BE2C (cell line): ENCODE measurements at places on chromosomes 11 and 22.

- no peak for DNase-seq
Observed at GRCh38 chr22:36383110-36383581, 4.6 kb downstream of the MYH9 start.

- DNase-seq: no peak
Observed at GRCh38 chr11:134785660-134786284, 373.7 kb upstream of the B3GAT1 start.

DNA sequence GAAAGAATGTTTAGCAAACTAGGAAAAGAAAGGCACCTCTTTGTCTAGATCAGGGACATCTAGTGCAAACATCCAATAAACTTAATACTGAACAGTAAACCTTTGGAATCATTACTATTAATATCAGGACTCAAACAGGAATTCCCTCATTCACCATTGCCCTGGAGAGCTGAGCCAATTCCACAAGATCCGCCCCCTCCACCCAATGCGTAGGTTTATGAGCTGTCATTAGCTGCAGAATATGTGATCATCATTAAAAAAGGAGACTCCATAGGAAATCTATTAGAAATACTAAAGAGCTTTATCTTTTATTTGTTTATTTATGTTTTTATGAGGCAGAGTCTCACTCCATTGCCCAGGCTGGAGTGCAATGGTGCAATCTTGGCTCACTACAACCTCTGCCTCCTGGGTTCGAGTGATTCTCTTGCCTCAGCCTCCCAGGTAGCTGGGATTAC is 5.5 kb downstream of the IL17REL start:
- DNase-seq: no peak

DNA sequence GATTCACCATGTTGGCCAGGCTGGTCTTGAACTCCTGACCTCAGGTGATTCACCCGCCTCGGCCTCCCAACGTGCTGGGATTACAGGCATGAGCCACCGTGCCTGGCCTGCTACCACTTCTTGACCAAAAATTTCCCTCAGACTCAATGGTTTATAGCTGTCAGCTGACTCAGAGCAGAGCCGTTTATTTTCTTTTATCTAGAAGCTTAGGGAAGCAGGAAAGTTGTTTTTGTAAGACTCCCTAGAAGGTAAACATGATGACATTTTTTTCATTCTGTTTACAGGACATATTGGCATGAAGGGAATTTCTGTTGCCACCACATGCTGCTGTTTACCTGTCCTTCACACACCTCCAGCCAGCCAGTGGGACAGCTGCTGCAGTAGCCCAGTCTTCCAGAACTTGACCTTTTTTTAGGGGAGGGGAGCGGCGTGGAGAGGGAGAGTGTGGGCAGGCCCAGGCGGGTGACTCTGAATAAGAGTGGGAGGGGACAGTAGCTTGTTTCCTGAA is 56.1 kb upstream of the PTPRJ start:
- no peak for DNase-seq

- no peak for DNase-seq
Observed at GRCh38 chr11:130706572-130706971, 209.7 kb downstream of the SNX19 start.

- no peak for DNase-seq
Observed at GRCh38 chr22:19876941-19877625, 22.4 kb upstream of the GNB1L start.
